A549 treated with CORT108297 at 1 μM for 4 hours (cell line): ENCODE measurements at places on chromosomes 1 and 21. TPM values are rescaled to one million over a fixed set of nuclear protein-coding genes. Genes with fewer than 3 reads are reported as not detected.

Gene ADORA1
- 0.85 to 1.3 TPM (median 1.1 TPM) in 5 replicates for total RNA-seq

Gene FAM229A
- total RNA-seq = 2.3 to 4.4 TPM (median 3.8 TPM) in 5 replicates

Gene CCDC27
- not detected in 5 replicates for total RNA-seq

Gene OVAAL
- total RNA-seq = 0.06 to 0.12 TPM (median 0.08 TPM) in 3 of 5 replicates, not detected in the others
